Neural crest cell (in vitro differentiated cells): ENCODE measurements at places on chromosomes 11 and 22.

GRCh38 chr22:23230348-23231068 lies 50.2 kb downstream of the BCR start:
- DNase-seq, result no peak

DNA sequence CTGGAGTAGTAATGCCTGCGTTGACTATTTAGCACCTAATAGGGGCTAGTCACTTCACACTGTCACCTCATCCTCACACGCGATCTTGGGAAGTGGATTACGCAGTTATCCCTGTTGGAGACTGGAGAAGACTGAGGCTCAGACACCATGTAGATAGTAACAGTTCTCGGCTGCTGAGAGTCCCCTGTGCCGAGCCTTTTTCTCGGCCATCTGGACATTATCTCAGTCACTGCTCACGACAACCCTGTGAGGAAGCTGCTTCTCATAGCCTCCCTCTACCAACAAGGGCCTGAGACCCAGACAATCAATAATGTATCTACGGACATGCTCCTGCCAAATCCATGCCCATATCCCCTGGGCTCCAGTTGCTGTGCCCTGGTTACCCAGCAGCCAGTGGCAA lies 25.9 kb downstream of the SCUBE1 start:
- DNase-seq, result no peak

DNA sequence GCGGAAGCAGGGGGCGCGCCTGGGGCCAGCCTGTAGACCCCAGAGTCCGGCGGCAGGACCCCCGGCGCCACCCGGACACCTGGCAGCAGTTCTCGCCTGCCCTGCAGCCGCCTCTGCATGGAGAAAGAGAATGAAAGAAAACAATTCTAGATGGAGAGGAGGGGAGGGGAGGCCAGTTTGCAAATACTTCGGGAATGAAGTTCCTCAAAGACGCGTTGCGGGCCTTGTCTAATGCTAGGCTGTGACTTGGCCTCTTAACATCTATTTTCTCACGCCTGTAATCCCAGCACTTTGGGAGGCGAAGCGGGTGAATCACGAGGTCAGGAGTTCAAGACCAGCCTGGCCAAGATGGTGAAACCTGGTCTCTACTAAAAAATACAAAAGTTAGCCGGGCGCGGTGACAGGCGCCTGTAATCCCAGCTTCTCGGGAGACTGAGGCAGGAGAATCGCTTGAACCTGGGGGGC lies 2.1 kb upstream of the BARX2 start:
- no peak for DNase-seq

- DNase-seq, result no peak
Measured at GRCh38 chr22:40813912-40814315, 5.2 kb downstream of the SLC25A17 start.

DNA sequence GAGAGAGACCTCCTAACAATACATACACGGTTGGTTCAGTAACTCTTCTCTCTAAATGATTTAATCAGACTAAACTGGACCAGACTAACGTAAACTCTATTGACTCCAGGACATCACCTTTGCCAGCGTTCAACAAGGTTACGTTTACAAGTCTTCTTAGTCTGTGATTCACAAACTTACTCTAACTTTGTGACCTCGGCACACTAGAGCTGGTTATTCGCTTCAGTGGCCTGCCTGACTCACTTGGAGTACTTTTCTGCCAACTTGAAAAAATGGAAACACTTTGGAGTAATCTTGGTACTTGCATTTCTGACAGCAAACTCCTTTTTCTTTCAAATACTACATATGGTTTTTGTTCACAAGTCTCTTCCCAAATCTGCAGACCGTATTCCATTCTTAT lies 26.2 kb downstream of the MTMR2 start:
- DNase-seq, result no peak

GRCh38 chr11:118522571-118523072 lies 4.7 kb upstream of the TTC36 start:
- DNase-seq, result no peak

GRCh38 chr22:19568337-19569275 lies 44.4 kb upstream of the CLDN5 start:
- no peak for DNase-seq

- DNase-seq, result no peak
Measured at GRCh38 chr22:46866591-46866990, 104.1 kb downstream of the TBC1D22A start.

- DNase-seq, result no peak
Measured at GRCh38 chr11:109026891-109027489, 362.1 kb downstream of the DDX10 start.

DNA sequence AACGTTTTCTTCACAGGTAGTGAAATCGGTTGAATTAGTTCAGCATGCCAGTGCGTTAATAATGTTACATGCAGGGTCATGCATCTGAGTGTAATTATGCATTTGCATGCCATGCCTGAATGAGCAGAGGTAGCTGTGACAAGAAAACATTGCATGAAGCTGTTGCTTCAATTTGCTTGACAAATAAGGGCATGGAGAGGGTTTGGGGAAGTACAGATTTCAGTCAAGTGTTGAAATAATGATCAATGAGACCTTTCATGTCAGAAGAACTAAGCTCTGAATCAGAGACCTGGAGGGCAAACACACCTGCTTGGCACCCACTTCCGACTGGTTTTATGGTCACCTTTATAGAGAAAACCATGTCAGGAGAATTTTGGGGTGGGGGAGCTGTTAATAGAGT lies 221.4 kb downstream of the DBX1 start:
- DNase-seq, result no peak

GRCh38 chr11:39965701-39966100 lies 1493.8 kb downstream of the LRRC4C start:
- DNase-seq, result no peak

DNA sequence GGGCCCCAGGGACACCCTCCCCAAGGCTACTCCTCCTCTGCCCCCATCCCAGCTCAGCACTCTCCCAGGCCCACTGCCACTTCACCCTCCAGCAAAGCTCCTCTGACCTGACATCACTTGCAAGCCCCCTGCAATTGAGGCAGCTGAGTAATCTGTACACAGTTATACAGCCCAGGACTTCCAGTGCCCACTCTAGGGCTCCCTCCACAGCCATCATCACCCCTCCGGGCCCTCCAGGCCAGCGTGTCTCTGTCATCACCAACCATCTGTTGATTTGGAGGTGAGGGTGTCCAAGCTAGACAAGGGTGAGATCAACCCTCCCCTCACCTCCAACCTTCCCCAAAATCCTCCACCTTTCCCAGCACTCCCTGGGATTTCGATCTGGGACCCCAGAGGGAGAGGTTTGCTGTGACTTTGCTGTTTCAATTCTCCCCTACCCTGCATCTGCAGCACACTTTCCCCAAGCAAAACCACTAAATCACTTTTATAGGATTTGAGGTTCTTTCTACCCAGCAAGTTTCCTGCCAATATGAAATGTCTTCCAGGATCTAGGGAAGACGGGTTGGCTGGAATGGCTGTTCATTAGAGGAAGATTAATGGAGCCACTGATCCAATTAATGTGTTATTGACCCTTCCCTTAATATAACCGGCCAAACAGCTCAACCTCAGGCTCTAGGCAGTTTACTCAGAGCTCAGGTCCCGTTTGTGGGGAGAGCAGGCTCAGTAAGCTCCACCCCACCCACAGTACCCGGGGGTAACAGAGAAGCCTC lies 92.9 kb downstream of the CHST1 start:
- no peak for DNase-seq

DNA sequence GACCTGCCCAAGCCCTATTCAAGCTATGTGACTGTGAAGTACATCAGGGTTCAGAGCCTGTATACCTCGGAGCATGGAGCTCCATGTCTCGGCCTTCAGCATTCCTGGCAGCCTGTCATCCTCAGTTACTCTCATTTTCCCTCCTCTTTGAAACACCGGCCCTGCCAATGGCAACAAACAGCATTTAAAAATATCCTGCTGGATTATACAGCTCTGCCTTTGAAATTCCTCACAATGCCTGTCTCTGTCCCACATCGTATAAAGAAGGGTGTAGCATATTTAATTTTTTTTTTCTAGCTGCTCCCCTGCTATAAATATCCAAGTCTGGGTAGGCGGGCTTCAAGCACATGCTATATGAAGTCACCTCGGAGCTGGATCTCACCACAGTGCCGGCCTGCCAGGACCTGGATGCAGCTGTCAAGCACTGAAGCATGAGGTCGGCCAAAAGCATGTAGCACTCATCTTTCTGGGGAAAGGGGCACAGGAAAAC lies 11.8 kb downstream of the ABTB2 start:
- no peak for DNase-seq

- DNase-seq, result no peak
Measured at GRCh38 chr11:119445850-119446249, 22.9 kb upstream of the THY1 start.

- no peak for DNase-seq
Measured at GRCh38 chr11:6855971-6856541, 6.8 kb upstream of the OR10A2 start.

- no peak for DNase-seq
Measured at GRCh38 chr11:205221-206001, 1.8 kb downstream of the BET1L start.

DNA sequence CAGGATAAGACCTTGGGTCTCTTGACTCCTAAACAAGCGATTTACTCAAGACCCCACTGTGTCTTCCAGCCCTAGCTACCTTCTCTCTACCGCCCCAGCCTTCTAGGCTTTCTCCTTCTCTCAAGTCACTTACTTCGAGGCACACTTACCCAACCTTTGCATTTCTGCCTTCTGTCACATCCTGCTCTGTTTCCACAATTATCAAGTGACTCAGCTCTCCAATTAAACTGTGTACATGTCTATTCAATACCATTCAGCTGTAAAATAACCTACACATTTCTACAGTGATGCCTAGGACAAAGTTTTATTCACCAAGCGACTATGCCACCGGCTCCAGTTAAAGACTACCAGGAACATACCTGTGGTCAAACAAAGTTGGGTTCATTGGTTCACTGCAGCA lies 69.0 kb downstream of the LARGE1 start:
- DNase-seq, result no peak

DNA sequence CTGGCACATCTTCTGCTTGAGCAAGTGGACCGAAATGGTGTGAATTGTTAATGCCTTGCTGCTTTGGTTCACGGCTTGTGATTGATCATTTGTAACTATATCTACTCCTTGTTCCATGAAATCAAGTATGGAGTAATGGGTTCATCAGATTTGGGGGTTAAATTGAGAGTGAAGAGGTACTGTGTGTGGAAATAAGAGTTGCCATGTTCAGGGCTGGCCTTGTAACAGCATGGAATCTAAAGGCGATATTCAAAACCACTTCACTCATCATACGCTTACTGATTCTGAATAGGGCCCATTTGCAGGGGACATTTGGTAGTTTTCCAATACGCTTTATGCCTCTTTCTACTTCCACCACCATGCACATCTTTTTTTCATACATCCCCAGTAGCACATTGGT lies 122.2 kb downstream of the DCDC1 start:
- DNase-seq, result no peak

GRCh38 chr11:44006917-44007361 lies 40.8 kb upstream of the ACCSL start:
- DNase-seq, result no peak

DNA sequence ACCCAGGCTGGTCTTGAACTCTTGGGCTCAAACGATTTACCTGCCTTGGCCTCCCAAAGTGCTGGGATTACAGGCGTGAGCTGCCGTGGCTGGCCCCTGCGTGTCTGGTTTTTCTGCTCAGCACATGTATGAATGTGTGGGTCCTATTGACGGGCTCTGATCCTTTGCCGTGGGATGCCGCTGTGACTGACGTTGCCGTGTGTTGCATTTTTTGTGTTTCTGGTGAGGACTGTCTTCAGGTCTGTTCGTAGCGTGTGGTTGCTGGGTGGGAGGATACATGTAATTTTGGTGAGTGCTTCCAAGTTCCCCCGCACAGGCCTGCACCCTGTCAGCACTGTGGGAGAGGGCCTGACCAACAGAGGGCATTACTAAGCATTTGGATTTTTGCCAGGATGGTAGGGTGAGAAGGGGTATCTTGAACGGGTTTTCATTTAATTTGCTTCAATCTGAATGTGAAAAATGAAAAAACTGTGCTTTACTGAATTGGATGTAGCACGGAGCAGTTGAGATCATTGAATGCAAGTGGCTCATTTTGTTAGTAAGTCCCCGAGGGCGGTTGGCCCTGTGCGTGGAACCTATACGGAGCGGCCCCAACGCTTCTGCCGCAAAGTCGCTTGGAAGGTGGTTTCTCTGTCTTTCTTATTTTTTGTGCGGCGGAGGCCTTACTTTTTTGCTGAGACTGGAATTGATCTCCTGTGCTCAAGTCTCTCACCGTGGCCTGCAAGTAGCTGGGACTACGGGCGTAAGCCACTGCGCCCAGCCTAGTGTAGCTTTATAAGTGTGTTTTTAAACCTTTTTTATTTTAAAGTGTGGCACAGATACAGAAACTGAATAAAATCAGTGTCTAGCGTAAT lies 8.2 kb downstream of the ZBED4 start:
- DNase-seq, result no peak

- DNase-seq, result no peak
Measured at GRCh38 chr11:34169686-34170085, 64.3 kb downstream of the NAT10 start.

DNA sequence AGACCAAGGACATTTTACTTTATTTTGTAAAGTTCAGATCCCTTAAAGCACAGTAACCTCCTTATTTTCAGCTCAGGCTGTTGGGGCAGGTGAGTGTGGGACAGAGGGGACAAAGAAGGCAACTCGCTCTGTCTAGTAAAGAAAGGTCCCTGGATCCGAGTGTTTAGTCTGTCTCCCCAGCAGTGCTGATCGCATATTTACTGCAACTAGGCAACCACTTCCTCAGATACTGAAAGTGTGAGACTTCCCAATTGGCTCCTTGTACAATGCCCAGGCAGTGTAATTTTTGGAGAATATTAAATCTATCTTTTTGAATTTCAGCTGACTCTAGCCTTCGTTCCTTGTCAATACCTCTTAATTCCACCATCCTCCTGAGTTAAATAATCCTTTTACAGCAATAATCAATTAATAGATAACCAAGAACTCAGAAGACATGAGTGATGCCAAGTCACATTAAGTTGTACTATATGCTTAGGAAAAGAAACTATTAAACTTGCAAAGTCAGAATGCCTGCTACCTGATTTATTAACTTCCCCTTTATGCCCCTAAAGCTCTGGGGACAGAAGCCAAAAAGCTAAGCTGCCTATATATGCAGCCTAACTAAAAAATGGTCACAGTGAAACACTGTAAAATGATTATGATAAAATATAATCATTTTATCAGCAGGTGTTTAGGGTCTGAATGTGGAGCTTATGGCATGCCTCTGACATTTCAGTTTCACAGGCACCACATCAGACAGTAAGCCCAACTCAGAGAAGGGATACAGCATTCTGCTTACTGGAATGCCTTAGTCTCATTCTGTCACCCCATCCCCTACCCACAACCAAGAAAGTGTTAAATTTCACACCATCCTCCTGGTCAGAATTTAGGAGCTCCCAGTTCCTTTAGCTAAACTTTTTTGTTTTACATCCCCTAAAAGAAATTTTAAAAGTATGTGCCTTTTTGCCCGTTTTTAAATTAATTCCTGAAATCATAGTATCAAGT lies 138.7 kb downstream of the TRIM44 start:
- DNase-seq, result no peak

GRCh38 chr11:116829525-116830183 lies at the start of gene APOC3:
Gene APOC3 (plus strand): TSS chr11:116829907. CDS start chr11:116830583, 676 bp downstream.
- DNase-seq, result no peak
